H9 (cell line): ENCODE measurements at places on chromosomes 7 and 10. TPM values are rescaled to one million over a fixed set of nuclear protein-coding genes. Genes with fewer than 3 reads are reported as not detected.

Gene SLC29A3
- 9.2 and 10.2 TPM in 2 replicates for total RNA-seq

- peaks cover 12% of the 10 kb centered on the region; the same call in 1 of the 2 replicates for H3K4me1 ChIP-seq
- DNase-seq, result peak; percentile 72
- no peaks in the 10 kb centered on the region for H3K36me3 ChIP-seq
- H3K27me3 ChIP-seq, result no peaks in the 10 kb centered on the region
- no peak overlapping the region for H3K27ac ChIP-seq
Measured at GRCh38 chr10:50614444-50615137, 9.2 kb downstream of the SGMS1 start.

DNA sequence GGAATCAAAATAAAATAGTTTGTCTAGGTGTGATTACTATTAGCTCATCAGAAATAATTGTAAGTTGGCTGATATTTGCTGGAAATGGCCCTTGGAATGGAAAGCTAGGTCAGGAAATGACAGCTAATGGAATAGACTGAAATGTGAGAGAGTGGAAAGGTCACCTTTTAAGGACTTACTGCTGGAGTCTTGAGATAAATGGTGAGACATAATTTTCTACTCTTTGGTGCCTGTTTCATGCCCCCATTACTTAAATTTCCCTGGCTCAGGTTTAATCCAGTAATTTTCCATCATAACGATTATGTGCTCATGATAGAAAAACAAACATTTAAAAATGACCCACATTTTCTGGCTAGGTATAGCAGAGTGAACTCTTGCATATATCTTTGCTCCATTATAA, 123.6 kb downstream of the ADAM22 start:
- H3K36me3 ChIP-seq, result peaks cover 6% of the 10 kb centered on the region
- no peak overlapping the region for H3K4me3 ChIP-seq
- H3K4me1 ChIP-seq, result no peaks in the 10 kb centered on the region; the same call in none of the 2 replicates
- H3K27ac ChIP-seq, result no peak overlapping the region

DNA sequence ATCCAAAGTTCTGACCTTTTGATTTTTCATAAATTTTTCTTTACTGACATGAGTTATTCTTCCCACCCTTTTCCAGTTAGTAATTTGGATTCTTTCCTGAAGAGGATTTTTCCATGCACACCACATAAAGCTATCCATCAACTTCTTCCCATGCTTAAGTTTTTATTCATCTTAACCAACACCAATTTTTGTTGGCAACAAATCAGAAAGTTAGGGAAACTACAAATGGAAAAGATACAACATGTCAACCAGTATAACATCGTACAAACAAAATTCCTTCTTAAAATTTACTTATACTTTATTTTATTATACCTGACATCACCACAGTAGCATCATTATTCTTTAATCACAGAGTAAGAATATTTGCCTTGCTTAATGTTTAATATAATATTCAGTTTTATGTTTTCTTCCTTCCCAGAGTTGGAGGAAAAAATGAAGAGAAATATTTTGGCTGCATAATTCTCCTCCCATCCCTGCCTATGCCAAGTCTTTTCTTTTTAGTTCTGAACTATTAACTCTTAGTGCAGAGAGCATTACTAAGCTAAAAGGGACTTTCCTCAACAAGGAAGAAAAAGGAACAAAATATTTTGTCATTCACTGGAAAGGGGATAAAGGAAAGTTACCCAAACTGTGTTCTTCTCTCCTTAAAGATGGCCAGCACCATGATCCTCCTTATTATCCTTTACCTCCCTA, 67.5 kb upstream of the MEOX2 start:
- H3K27me3 ChIP-seq, result no peaks in the 10 kb centered on the region
- DNase-seq, result no peak

Gene CFAP46
- 2.9 and 3.1 TPM in 2 replicates for total RNA-seq

DNA sequence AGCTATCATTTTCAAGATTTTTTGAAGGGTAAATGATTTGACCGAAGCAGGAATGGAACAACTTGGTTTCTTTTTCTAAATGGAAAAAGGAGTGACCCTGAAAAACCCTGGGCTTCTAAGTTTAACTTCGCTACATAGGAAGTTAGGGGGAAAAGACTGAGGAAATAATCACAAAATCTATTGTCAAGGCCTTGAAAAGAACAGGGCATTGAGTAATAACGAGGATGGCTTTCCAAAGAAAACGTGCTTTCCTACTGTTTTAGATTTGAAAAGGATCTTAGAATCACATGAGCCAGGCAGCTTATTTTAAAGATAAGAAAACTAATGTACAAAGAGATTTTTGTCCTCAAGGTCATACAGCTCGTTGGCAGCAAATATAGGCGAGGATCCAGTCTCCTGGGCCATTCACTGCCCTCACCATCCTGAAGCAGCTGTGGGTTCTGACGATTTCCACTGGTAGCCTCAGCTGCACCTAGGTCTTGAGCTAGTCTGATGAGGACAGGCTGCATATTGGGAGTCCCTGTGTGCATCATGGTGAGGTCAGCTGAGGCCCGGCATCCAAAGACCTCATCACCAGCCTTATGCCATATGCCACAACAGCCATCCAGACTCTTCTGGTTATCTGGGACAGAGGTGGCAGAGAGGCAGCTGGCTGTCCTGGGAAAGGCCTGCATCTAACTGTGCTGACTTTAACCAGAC, 384.7 kb upstream of the NRP1 start:
- H3K36me3 ChIP-seq, result peaks cover 4% of the 10 kb centered on the region
- H3K27ac ChIP-seq, result no peak overlapping the region
- no peaks in the 10 kb centered on the region; the same call in 1 of the 2 replicates for H3K4me1 ChIP-seq
- no peaks in the 10 kb centered on the region; the same call in 1 of the 2 replicates for H3K27me3 ChIP-seq

DNA sequence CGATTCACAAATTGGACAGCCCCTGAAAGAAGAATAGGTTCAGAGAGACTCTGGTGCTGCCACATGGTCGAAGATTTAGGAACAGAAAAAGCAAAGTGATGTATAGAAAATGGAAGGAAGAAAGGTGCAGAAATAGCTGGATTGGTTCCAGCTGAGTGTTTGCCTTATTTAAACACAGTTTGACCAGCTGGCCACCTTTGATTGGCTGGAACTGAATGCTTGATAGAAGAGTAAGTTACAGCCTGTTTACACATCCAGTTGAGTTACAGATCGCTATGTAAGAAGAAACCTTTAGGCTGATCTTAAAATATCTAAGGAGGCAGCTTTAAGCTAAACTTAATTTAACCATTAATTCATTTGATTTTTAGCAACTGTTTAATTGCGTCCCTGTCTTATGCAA, 40.3 kb upstream of the KAT6B start:
- no peak overlapping the region for H3K27ac ChIP-seq
- DNase-seq, result no peak
- no peak overlapping the region for H3K4me3 ChIP-seq
- H3K4me1 ChIP-seq, result peaks cover 8% of the 10 kb centered on the region; the same call in 1 of the 2 replicates

DNA sequence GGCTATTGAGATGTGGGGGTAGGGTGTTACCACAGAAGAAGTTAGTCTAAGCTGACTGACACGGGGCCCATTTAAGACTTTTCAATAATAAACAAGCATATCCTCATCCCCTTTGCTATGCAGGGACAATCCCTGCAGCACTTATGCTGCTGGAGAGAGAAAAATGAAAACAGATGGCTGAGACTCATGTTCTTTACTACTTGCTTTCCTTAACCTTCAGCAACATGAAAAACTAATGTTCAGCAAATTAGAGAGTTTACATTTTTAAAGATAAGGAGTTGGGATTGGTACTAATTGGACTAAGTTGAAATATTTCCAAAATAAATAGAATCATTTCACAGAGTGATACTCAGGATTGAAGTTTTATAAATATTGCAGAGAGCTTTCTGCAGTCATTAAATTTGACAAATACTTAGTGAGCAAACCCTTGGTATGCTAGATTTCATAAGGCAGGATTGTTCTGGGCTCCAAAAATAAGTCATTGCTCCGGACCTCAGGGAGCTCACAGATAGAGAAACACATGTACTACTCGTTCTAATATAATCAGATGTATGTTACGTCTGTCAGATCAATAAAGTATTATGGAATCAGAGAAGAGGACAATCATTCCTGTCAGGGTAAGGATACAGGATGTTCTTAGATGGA, 147.1 kb upstream of the LRRN3 start:
- H3K4me1 ChIP-seq, result peaks cover 9% of the 10 kb centered on the region; the same call in 1 of the 2 replicates
- no peaks in the 10 kb centered on the region for H3K36me3 ChIP-seq
- H3K27me3 ChIP-seq, result no peaks in the 10 kb centered on the region
- H3K27ac ChIP-seq, result no peak overlapping the region

Gene ABCB1
- total RNA-seq, result 0.15 and 0.33 TPM in 2 replicates

Gene GLI3
- total RNA-seq, result 43.0 and 45.0 TPM in 2 replicates

Gene CALHM3
- not detected in 2 replicates for total RNA-seq

GRCh38 chr10:46553238-46554049, 3.0 kb downstream of the GPRIN2 start:
- H3K27me3 ChIP-seq, result peaks cover 2% of the 10 kb centered on the region; the same call in 1 of the 2 replicates
- H3K36me3 ChIP-seq, result no peaks in the 10 kb centered on the region
- no peak overlapping the region for H3K27ac ChIP-seq

Gene HNRNPF
- total RNA-seq, result 411 and 420 TPM in 2 replicates

Gene ATOH7
- 0.20 and 0.29 TPM in 2 replicates for total RNA-seq

GRCh38 chr7:133265821-133266220, 12.9 kb downstream of the EXOC4 start:
- H3K4me1 ChIP-seq, result no peaks in the 10 kb centered on the region
- H3K36me3 ChIP-seq, result no peaks in the 10 kb centered on the region; the same call in 1 of the 2 replicates
- no peaks in the 10 kb centered on the region for H3K27me3 ChIP-seq
- DNase-seq, result no peak

Gene PRSS2
- total RNA-seq, result not detected in 2 replicates

Gene CALML3
- not detected in 2 replicates for total RNA-seq

DNA sequence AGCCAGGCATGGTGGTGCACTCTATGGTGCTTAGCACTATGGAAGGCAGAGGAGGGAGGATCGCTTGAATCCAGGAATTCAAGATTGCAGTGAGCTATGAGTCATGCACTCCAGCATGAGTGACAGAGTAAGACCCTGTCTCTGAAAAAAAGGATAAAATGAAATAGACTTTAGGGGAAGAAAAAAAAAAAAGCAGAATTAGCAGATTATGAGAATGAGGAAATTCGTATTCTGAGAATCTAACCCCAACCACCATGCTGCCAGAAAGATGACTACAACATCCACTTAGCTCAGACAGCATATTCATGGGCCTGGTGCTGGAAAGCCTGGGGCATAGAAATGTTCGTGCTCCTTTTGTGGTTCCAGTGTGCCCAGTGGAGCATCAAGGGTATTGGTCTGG, 63.3 kb downstream of the TMEM26 start:
- no peak overlapping the region for H3K4me3 ChIP-seq
- DNase-seq, result no peak
- H3K4me1 ChIP-seq, result no peaks in the 10 kb centered on the region
- no peak overlapping the region for H3K27ac ChIP-seq

DNA sequence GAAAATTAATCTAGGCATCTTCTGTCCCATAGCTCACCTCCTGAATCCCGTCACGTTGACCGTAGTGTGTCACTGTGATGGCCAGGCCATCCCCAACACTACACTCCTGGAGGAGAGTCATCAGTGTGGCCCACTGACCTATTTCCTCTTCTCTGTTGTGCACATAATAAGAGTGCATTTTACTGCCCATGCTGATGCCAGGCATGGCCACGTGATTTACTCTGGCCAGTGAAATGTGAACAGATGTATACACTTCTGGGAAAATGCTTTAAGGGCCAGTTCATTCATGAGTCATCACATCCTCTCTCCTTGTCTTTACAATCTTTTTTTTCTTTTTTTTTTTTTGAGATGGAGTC, 101.9 kb upstream of the PIP4K2A start:
- H3K4me1 ChIP-seq, result no peaks in the 10 kb centered on the region
- no peak for DNase-seq
- H3K36me3 ChIP-seq, result no peaks in the 10 kb centered on the region
- no peak overlapping the region for H3K27ac ChIP-seq
- no peaks in the 10 kb centered on the region for H3K27me3 ChIP-seq

DNA sequence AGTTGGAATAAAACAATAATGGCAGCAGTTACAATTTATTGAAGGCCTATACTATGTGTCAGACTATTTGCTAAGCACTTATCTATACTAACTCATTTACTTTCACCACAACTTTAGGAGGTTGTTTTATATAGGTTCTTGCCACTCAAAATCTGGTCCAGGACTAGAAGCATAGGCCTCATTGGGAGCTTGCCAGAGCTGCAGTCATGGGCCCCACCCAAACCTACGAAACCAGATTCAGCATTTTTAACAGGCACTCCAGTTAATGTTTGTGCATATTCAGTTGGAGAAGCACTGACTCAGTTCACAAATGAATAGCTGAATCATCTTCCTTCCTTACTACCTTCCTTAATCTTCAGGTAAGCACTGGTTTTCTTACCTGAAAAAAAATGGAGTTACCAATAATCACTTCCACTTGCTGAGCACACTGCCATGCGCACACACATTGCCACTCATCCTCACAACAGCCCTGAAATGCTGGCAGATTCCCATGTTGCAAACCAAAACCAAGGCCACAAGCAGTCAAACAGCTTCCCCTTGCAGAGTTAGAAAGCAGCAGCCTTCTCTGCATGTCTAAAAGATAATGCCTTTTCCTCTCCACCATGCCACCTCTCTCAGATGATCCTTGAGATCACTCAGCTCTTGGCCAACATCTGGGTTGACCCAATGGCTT, 122.4 kb downstream of the SLC16A9 start:
- H3K27me3 ChIP-seq, result no peaks in the 10 kb centered on the region
- H3K4me1 ChIP-seq, result no peaks in the 10 kb centered on the region; the same call in 1 of the 2 replicates
- no peak for DNase-seq
- H3K27ac ChIP-seq, result no peak overlapping the region

Gene PSMA2
- 227 and 239 TPM in 2 replicates for total RNA-seq

GRCh38 chr10:4775808-4776207, 50.2 kb upstream of the AKR1E2 start:
- H3K36me3 ChIP-seq, result no peaks in the 10 kb centered on the region
- DNase-seq, result no peak
- H3K27me3 ChIP-seq, result no peaks in the 10 kb centered on the region
- no peak overlapping the region for H3K4me3 ChIP-seq

- H3K27me3 ChIP-seq, result no peaks in the 10 kb centered on the region
- H3K4me1 ChIP-seq, result peaks cover 8% of the 10 kb centered on the region; the same call in 1 of the 2 replicates
- no peak overlapping the region for H3K4me3 ChIP-seq
- H3K27ac ChIP-seq, result no peak overlapping the region
- DNase-seq, result no peak
Measured at GRCh38 chr10:61135276-61135721, 191.3 kb upstream of the RHOBTB1 start.

Gene RNF133
- total RNA-seq, result 0.20 and 0.31 TPM in 2 replicates

DNA sequence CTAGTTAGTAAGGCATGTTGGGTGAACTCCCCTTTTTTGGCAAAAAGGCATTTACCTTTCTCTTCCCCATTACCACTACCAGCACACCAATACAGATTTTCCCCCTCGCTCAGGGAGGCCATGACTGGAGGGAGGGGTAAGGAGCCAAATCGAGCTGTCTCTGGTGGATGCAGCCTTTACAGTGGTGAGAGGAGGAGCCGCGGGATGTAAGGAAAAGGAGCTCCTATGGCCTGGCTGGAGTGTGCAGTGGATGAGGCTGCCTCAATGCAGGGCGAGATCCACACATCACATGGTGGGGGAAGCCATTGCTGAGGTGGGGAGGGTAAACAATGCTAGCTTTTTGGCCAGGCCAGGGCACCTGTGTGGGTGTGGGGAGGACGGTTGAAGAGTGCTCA, 416.2 kb downstream of the EXOC4 start:
- no peaks in the 10 kb centered on the region for H3K27me3 ChIP-seq
- H3K4me1 ChIP-seq, result peaks cover 5% of the 10 kb centered on the region; the same call in 1 of the 2 replicates
- no peak for DNase-seq
- no peaks in the 10 kb centered on the region; the same call in 1 of the 2 replicates for H3K36me3 ChIP-seq
- no peak overlapping the region for H3K27ac ChIP-seq
